Endothelial cell of umbilical vein (primary cell): ENCODE measurements at places on chromosomes 3 and 15. TPM values are rescaled to one million over a fixed set of nuclear protein-coding genes. Genes with fewer than 3 reads are reported as not detected.

GOLGA6A gene
- not detected in 2 replicates for polyA plus RNA-seq

LRRC2 gene
- 0.08 and 0.14 TPM in 2 replicates for polyA plus RNA-seq

SLC41A3 gene
- polyA plus RNA-seq: 118 and 129 TPM in 2 replicates

HACD2 gene
- 13.3 and 17.0 TPM in 2 replicates for polyA plus RNA-seq

ECE2 gene
- not detected in 2 replicates for polyA plus RNA-seq
